Right renal pelvis (tissue), 4 donors: ENCODE measurements at places on chromosomes 12 and 14. TPM values are rescaled to one million over a fixed set of nuclear protein-coding genes. Genes with fewer than 3 reads are reported as not detected.

The HCAR1 gene
- 3.4 TPM for polyA plus RNA-seq

DNA sequence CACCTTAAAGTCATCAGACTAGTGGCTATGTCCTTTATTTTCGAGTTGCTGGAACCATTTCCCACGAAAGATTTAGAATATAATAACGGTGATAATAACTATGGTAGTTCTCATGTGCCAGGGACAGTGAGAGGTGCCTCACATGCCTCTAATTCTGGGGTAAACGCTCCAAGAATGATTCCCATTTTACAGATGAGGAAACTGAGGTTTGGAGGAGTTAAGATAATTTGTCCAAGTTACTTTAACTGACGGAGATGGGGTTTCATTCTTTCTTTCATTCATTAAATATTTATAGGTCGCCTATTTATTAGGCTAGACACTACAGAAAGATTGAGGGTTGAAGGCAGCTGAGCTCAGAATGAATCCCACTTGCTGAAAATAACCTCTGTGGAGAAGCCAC, 30.7 kb upstream of the FOS start:
- DNase-seq: no peak

DNA sequence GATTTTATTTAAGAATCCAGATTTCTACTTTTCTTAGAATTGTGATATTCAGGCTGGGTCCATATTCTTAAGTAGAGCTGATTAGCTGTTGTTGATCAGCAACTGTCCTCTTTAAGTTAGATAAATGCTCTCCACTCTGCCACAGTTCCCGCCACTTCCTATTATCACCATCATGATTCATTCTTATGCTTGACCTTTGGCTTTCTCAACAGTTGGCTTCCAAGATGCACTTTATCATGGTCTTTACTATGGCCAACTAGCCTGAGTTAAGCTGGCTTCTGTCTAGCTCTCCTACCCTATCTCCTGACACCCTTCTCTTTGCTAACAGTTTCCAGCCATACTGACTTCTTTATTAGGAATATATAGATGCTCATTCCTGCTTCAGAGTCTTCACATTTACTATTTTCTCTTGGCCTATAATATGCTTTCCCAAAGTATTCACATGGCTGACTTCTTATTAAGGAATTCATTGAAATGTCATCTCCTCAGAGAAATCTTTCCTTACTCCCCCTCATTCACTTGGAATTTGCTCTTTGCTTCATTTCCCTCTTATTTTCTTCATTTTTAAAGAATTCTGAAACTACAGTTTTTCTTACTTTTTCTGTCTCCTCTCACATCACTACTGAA, 149.0 kb upstream of the IGF1 start:
- no peak for DNase-seq

DNA sequence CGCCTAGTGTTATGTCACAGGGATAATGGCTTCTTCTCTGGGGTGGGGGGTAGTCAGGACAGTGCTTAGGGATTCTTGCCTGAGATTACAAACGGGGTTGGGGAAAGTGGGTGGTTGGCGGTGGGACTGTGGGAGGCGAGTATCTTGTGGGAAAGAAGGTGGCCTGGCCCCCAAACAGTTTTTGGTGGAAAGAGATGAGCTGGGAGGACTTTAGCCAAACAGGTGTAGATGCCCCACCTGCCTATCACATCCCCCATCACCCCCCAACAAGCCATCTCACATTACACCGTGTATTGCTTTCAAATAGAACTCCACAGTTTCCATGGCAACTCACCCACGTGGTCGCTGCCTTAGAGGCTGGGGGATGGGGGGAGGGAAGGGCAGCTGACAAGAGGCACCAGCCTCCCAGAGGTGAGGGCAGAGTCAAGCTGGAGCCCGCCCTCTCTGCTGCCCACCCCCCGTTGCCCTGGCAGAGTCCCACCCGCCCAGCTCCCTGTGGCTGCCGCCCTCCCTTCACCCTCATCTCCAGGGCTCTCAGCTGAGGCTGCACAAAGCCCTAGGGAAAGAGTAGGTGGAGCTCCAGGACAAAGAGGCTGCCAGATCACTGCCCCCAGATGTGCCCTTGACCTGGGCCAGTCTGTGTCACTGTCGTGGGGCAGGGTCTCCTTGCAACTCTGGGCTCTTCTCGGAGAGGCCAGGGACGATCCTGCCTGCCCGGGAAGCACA, 98.3 kb downstream of the LRRC74A start:
- DNase-seq: no peak

- no peak for DNase-seq
These were observed 115.9 kb downstream of the BCL11B start for GRCh38 chr14:99156090-99156425.
